ENCODE measurements at places on chromosomes 3 and 15. TPM values are rescaled to one million over a fixed set of nuclear protein-coding genes. Genes with fewer than 3 reads are reported as not detected.

Gene RASA2
- 24.4 TPM for total RNA-seq

Gene TRPM1
- total RNA-seq, result not detected

- H3K36me3 ChIP-seq, result no peaks in the 10 kb centered on the region
- no peak for DNase-seq
- no peak overlapping the region for H3K4me3 ChIP-seq
- no peaks in the 10 kb centered on the region for H3K4me1 ChIP-seq
- H3K27me3 ChIP-seq, result no peaks in the 10 kb centered on the region
Observed at GRCh38 chr3:39920271-39920670, 110.9 kb downstream of the MYRIP start.

DNA sequence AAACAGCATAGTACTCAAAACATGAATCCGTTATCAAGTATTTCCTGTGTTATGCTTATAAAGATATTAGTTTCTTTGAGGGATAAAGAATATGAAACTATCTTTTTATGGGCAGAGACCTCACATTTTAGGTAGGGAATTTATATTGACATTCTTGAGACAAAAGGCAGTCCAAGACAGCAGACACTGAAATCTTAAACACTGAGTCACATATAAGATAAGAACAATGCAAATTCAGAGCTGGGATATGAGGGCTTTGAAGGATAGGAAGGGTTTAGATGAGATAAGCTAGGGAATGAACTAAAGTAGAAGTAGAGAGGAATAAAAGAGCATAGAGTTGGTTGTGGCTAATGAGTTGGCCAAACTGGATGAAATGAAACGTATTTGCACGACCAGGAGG, 58.4 kb downstream of the ASTE1 start:
- H3K4me1 ChIP-seq, result no peaks in the 10 kb centered on the region
- H3K36me3 ChIP-seq, result peaks cover 50% of the 10 kb centered on the region
- H3K27ac ChIP-seq, result no peak overlapping the region
- DNase-seq, result no peak
- no peak overlapping the region for H3K4me3 ChIP-seq

DNA sequence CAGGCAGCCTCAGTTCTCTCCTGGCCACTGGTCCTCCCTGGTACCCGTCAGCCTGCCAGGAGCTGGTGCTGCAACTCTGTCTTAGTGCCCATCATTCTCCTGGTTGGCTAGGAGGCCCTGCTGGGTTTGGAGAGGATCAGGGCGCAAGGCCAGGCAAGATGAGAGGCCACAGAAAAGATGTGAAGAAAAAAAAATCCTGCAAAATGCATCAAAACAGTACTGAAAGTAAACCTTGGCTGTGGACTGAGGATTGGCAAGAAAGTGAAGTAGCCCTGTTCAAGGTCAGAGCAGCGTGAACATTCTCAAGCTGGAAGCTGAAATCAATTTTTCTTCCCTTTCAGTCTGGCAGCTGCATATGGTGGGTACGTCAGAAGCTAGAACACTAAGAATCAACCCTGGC, 74.2 kb downstream of the GTF2E1 start:
- H3K4me3 ChIP-seq, result no peak overlapping the region
- H3K27me3 ChIP-seq, result no peaks in the 10 kb centered on the region
- no peaks in the 10 kb centered on the region for H3K36me3 ChIP-seq
- no peak for DNase-seq
- no peak overlapping the region for H3K27ac ChIP-seq

Gene HDGFL3
- 122 TPM for total RNA-seq

DNA sequence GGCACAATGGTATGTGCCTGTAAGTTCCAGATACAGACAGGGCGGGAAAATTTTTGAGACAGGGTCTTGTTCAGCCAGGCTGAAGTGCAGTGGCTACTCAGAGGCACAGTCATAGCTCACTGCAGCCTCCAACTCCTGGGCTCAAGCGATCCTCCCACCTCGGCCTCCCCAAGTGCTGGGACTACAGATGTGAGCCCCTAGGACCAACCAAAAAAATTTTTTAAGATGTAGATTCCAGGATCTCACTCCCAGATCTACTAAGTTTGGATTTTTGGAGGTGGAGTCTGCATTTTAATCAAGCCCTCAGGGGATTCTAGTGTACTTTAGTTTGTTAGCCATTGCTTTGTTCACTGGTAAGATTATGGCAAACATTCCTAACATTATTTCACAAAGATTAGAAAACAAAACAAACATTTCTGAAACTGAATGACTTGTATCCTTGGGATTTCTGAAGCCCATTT, 2.7 kb downstream of the LIPH start:
- no peak for DNase-seq
- H3K27me3 ChIP-seq, result no peaks in the 10 kb centered on the region
- no peak overlapping the region for H3K4me3 ChIP-seq
- no peaks in the 10 kb centered on the region for H3K36me3 ChIP-seq

DNA sequence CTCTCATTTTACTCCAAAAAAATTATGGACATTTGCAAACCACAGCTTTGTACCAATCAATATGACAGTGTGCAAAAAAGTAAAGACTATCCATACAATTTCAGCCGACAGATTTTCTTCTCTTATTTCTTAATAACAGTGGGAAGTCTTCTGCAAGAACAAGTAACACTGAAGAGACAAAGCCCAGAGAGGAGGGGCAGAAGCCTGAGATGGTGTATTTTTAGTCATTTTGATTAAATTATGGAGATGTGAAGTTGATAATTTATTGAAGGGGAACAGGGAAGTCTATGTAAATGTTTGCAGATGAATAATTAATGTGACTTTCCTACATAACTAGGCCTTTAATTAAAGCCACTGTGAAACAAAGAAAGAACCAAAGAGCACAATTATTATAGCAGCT, 45.7 kb upstream of the IGSF11 start:
- H3K4me1 ChIP-seq, result no peaks in the 10 kb centered on the region
- no peak overlapping the region for H3K27ac ChIP-seq
- no peak overlapping the region for H3K4me3 ChIP-seq
- no peaks in the 10 kb centered on the region for H3K27me3 ChIP-seq

DNA sequence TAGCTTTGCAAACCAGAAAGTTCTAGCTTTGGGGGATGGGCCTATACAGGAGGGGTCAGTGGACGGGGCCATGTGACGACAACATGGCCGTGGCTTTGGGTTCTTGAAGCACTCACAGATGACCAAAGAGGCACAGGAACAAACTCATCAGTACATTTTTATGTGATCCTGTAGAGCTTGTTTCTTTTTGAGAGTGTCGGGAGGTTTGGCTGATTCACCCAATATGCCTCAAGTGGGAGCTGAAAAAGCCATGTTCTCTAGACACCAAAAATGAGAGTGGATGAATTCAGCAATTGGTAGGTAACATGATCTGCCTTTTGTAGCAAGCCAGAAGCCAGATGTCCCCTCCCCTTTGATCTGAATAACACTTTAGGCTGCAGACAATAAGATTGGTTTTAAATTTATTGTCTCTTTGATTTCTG, 30.1 kb downstream of the GREM1 start:
- no peaks in the 10 kb centered on the region for H3K36me3 ChIP-seq
- no peak overlapping the region for H3K27ac ChIP-seq
- H3K27me3 ChIP-seq, result no peaks in the 10 kb centered on the region
- no peak for DNase-seq

GRCh38 chr15:63196842-63197241, 7.4 kb downstream of the RAB8B start:
- H3K36me3 ChIP-seq, result 0 out of 2 replicates have a peak, but pooled peaks cover 1% of the 10 kb centered on the region
- H3K27me3 ChIP-seq, result no peaks in the 10 kb centered on the region
- no peak for DNase-seq
- H3K4me1 ChIP-seq, result peaks cover 11% of the 10 kb centered on the region
- H3K4me3 ChIP-seq, result no peak overlapping the region

GRCh38 chr15:29795610-29796009, 26.7 kb downstream of the TJP1 start:
- H3K4me1 ChIP-seq, result no peaks in the 10 kb centered on the region
- DNase-seq, result no peak
- peaks cover 63% of the 10 kb centered on the region for H3K36me3 ChIP-seq
- H3K27me3 ChIP-seq, result no peaks in the 10 kb centered on the region
- no peak overlapping the region for H3K4me3 ChIP-seq

- no peaks in the 10 kb centered on the region for H3K27me3 ChIP-seq
- no peak overlapping the region for H3K27ac ChIP-seq
- peaks cover 2% of the 10 kb centered on the region for H3K36me3 ChIP-seq
- no peak for DNase-seq
- no peak overlapping the region for H3K4me3 ChIP-seq
- no peaks in the 10 kb centered on the region for H3K4me1 ChIP-seq
Observed at GRCh38 chr3:149726716-149727407, 25.4 kb downstream of the COMMD2 start.

Gene CD200
- total RNA-seq, result 51.6 TPM

Gene MFGE8
- total RNA-seq, result 653 TPM

- no peaks in the 10 kb centered on the region for H3K4me1 ChIP-seq
- H3K27ac ChIP-seq, result no peak overlapping the region
- H3K27me3 ChIP-seq, result no peaks in the 10 kb centered on the region
- peaks cover 62% of the 10 kb centered on the region for H3K36me3 ChIP-seq
- DNase-seq, result no peak
- H3K4me3 ChIP-seq, result no peak overlapping the region
Observed at GRCh38 chr3:47605652-47606051, 27.0 kb upstream of the CSPG5 start.

- no peak for DNase-seq
- no peaks in the 10 kb centered on the region for H3K36me3 ChIP-seq
- peaks cover 11% of the 10 kb centered on the region for H3K27me3 ChIP-seq
- no peaks in the 10 kb centered on the region for H3K4me1 ChIP-seq
- no peak overlapping the region for H3K27ac ChIP-seq
Observed at GRCh38 chr15:74954515-74954914, 2.1 kb downstream of the RPP25 start.

DNA sequence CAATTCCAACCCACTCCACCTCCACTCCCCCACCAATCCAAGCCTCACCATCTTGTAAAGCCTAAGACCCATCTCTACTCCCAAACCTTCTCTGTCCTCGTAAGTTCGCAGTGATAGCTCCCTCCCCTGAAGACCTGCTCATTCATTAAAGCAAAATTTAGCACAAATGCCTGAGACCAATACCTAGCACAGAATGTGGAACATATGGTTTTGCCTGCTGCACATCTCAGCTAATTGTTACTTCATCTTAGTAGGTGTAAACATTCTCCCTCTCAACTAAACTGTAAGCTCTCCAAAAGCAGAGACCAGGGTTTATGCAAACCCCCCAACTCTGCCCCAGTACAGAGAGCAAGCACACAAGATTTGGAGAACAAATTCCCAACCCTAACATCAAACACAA, 20.5 kb downstream of the DCLK3 start:
- H3K27ac ChIP-seq, result no peak overlapping the region
- H3K4me3 ChIP-seq, result no peak overlapping the region
- no peaks in the 10 kb centered on the region for H3K4me1 ChIP-seq
- H3K27me3 ChIP-seq, result no peaks in the 10 kb centered on the region
- H3K36me3 ChIP-seq, result no peaks in the 10 kb centered on the region

DNA sequence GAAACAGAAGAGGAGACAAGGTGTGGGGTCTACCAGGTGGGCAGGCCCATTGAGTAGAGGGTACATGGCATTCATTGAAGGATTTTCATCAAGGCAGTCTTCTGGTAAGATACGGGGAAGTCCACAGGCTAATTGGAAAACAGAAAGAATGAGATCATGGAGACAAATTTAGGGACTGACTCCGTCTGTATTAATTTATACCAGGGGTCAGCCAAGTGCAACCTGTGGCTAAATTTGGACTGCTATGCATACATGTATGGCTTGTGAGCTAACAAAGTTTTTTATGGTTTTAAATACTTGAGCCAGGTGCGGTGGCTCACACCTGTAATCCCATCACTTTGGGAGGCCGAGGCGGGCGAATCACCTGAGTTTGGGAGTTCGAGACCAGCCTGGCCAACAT, 21.1 kb upstream of the SNRPN start:
- no peaks in the 10 kb centered on the region for H3K27me3 ChIP-seq
- H3K36me3 ChIP-seq, result peaks cover 6% of the 10 kb centered on the region
- H3K27ac ChIP-seq, result no peak overlapping the region
- DNase-seq, result no peak

GRCh38 chr3:57059411-57059810, 1.1 kb upstream of the SPATA12 start:
- H3K27me3 ChIP-seq, result no peaks in the 10 kb centered on the region
- H3K4me1 ChIP-seq, result no peaks in the 10 kb centered on the region
- H3K27ac ChIP-seq, result no peak overlapping the region
- H3K36me3 ChIP-seq, result no peaks in the 10 kb centered on the region
- H3K4me3 ChIP-seq, result no peak overlapping the region

All from H9 (cell line).